ENCODE measurements at places on chromosomes 16 and 17.

- DNase-seq: no peak
Measured at GRCh38 chr17:42521666-42522262, 14.3 kb upstream of the NAGLU start.

- DNase-seq: no peak
Measured at GRCh38 chr16:63789603-63790002, 1332.3 kb downstream of the CDH11 start.

DNA sequence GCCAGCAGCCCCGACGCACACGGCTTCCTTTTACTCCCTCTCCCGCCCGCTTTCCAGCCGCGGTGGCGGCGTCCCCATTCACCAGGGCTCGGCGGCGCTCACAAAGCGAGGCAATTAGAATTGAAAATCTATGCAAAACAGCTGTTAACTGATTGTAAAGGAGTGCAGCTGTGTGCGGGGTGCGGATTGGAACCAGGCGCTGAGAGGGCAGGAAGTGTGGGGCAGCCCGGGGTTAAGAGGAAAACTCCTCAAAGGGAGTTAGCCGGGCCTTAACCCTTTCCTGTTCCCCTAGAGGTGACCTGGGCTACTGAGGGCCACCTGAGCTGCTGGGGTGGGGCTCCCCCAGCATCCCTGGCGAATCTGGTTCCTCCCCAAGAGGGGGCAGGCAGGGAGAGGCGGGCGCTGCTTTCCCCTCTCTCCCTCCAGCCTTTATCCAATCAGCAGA, 5.8 kb upstream of the GSE1 start:
- DNase-seq: no peak

GRCh38 chr16:85365120-85365519, 248.0 kb upstream of the GSE1 start:
- no peak for DNase-seq

DNA sequence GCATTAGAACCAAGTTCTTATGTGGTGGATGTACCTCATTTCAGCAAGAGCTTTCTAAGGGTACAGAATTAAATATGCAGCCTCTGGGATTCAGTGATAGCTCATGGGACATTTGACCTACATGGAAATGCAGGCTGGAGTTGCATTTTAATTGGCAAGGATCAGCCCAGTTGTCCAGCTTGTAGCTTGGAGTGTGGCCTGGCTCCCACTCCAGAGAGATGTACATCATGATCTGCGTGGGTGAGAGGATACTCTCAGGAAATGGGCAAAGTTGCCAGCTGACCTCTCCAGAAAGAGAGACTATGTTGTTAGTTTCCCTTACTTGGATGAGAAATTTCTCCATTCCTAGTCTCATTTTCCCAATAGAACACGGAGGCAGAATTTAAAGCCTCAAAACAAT, 555.3 kb downstream of the MAF start:
- no peak for DNase-seq

- DNase-seq: peak; percentile 5
Measured at GRCh38 chr17:16569358-16569712, 331 bp upstream of the ZNF287 start.

- DNase-seq: no peak
Measured at GRCh38 chr17:38687286-38687685, 12.5 kb upstream of the EPOP start.

DNA sequence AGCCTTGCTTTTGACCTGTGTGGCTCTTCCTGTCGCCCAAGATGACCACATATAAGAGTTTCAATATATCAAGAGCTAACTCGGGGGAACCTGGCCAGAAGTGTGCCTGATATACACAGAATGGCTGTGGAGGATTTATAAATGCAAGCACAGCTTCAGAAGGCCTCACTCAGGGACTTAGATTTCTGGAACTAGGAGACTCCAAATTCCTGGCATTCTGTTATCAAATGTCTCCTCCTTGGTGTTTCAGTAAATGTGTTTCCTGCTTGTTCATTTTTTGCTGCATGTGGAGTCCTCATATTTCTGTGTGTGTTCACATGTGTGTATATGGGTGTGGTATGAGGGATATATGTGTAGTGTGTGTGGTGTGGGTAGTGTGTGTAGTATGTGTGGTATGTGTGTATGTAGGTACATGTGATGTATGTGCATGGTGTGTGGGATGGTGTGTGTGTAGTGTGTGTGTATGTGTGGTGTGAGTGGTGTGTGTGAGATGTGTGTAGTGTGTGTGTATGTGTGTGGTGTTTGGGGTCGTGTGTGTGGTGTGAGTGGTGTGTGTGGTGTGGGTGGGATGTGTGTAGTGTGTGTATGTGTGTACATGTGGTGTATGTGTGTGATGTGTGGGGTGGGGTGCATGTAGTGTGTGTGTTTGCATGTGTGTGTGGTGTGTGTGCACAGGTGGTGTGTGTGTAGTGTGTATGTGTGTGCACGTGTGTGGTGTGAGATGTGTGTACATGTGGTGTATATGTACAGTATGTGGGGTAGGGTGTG, 981 bp upstream of the CD300H start:
- DNase-seq: no peak

GRCh38 chr17:43782913-43783680, 2.9 kb downstream of the CFAP97D1 start:
- DNase-seq: no peak

- DNase-seq: no peak
Measured at GRCh38 chr16:88747588-88748301, 37.3 kb downstream of the PIEZO1 start.

GRCh38 chr16:57069053-57069452, 23.3 kb upstream of the CPNE2 start:
- no peak for DNase-seq

DNA sequence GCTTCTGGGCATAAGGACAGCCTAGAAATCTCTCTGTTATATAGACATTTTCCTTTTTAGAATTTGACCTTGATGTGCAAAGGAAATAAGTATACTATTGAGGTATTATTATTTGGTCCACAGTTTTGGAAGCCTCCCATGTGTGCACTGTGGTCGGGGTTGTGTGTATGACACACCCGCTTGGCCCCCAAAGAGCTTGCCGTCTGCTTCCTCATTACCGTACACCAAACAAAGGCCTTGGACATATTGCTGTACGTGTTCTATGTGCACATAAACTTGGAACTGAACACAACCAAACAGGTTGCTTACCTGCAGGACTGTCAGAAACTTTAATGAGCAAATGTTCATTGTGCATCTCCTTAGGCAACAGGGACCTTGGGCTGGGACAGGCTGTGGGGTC, 38.2 kb downstream of the METRNL start:
- no peak for DNase-seq

- DNase-seq: no peak
Measured at GRCh38 chr17:45160447-45161287, 1.0 kb upstream of the HEXIM2 start.

GRCh38 chr16:60123392-60124023, 1389.4 kb upstream of the GOT2 start:
- DNase-seq: no peak

DNA sequence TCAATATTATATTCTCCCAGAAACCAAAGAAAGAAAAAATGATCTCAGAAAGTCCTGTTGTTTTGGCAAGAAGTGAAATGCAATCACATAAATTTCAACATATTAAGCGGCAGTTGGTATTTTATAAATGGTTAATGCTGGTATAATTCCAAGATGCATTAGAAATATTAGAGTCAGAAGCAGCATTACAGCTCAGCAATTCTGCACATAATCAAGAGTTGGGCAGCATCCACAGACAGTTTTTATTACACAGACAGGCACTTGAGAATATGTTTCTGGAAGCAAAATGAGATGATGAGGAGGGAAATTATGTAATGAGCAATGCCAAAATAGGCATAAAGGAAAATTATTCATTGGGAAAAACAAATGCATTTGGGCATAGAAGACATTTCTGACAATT, 148.1 kb downstream of the KCNJ2 start:
- no peak for DNase-seq

- no peak for DNase-seq
Measured at GRCh38 chr16:14490235-14490634, 139.8 kb downstream of the PARN start.

DNA sequence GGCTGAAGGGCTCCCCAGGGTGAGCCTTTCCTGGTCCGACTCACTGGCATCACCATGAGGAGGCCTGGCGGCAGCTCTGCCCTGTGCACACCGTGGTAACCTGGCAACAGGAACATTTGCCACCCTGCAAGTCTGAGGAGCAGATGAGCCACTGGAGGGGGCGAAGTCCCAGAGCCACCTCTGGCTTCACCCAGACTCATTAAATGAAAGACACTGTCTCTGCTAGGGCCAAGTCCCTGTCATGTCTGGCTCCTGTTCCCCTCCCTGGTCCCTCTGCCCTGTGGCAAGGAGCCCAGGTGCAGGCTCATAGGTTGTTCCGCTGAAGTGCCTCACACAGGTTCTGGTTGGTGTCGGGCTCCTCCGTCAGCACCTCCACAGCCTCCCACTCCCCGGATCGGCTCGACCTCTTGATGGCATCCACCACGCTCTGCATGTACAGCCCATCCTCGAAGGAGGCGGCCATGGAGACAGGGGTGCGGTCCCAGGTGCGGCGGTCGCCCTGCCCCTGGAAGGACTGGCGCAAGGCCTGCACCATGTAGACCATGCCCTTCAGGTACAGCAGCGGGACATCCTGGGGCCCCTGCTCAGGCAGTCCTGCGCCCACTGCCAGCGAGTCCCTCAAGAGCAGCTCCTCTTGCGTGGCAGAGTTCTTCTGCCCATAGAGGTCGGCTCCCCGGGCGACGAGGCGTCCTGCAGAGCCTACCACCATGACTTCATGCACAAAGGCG, 8.4 kb downstream of the C16orf86 start:
- no peak for DNase-seq

- DNase-seq: no peak
Measured at GRCh38 chr17:27904534-27905446, 11.6 kb upstream of the LYRM9 start.

DNA sequence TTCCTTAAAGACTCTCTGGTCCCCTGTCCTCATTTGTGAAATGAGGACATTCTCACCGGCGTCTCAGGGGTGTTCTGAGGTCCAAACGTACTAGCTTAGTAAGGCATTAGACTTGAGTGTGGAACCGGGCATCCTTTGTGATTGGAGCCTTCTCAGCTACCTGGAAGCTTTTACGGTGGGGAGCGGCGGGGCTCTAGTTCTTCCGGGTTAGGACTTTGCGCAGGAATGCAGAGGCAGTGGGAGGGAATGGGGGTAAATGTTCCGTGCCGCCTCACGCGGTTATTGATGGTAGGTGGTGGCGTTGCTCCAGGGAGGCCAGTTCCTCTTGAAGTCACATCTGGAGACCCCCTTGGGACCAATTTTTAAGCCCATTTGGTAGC, 113.6 kb downstream of the SNX29 start:
- no peak for DNase-seq

DNA sequence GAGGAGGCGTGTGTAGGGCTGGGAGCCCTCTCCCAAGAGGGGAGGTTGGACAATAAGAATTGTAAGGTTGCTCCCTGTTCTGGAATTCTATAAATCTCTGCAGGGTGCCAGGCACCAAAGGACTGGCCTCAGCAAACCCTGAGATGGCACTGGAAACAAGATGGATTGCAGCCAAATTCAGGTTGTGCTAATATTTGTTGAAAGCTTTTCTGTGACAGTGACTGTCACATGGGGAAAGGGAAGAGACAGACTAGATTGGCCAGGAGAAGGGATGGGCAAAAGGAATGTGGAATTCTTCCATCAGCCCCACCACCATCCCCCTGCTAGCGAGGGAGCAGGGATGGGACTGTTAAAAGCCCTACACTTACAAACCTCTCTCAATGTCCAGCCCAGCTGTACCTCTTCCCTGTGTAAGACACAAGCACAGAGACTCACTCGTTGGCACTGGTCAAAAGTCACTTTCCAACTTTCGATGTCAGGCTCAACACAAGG, 62.4 kb downstream of the SOX9 start:
- no peak for DNase-seq

DNA sequence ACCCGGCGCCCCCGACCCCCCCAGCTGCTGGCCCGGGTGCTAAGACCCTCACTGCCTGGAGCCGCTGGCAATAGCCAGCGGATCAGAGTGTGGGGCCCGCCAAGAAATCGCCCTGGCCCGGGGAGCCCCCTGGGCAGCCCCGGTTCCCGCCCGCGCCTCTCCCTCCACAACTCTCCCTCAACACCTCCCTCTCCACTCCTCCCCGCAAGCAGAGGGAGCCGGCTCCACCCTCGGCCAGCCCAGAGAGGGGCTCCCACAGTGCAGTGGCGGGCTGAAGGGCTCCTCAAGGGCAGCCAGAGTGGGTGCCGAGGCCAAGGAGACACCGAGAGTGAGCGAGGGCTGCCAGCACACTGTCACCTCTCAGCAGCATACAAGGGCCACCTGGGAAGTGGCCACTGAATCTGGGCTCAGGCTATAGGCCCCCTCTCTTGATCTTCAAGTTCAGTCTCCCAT, 385.5 kb downstream of the SEC14L1 start:
- no peak for DNase-seq

DNA sequence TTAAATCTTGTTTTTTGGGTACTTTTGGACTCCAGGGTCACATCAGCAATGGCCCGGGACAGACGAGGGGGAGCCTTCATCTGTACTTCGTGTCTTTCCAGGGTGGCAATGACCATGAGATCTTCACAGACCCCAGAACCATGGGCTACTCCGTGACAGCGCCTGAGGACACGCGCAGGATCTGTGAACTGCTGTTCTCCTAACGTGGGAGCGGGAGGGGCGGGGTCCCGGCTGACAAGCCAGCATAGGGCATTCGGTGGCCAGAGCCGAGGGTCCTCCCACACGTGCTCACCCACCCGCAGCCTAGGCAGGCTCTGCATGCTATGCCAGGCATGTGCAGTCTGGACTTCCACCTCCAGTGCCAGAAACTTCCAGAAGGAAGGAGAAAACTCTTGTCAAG, 21.2 kb downstream of the CARHSP1 start:
- no peak for DNase-seq

DNA sequence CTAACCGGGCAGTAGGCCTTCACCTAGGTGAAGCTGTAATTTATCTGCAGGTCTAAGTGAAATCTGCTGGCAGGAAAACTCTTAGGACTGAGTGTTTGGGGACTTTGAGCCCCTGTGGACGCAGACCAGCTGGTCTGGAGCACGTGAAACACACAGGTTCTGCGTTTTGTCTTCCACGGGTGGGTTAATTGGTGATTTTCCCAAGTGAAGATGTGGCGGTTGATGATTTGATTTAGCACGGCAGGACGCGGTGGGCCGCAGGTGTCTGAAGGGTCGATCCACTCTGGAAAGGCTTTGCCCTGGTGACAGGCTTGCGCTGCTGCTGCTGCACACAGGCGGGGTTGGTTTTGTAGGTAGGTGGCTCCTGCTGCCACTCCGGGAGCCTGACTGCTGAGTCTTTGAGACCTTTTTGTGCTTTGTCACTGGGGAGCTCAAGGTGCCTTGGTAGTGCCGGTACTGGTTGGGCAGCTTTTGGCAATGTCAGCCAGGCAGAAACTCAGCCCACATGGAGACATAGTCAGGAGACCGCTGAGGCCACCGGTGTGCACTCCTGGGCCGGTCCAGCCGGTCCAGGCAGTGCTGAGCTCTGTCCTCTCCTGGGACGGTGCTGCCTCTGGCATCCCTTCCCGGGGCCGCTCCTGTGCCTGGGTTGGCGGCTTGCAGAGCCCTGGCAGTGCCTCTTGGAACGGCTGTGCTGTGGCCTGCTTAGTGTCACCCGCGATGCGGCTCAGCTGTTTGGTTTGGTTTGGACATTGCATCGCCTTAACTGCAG, 2.3 kb downstream of the BAIAP2 start:
- DNase-seq: no peak

GRCh38 chr17:72456075-72456474, 335.3 kb downstream of the SOX9 start:
- DNase-seq: no peak
